PC-9 (cell line): ENCODE measurements at places on chromosomes 6 and 20. TPM values are rescaled to one million over a fixed set of nuclear protein-coding genes. Genes with fewer than 3 reads are reported as not detected.

Gene KCTD20
- 34.2 and 42.5 TPM in 2 replicates for total RNA-seq

Gene CLPSL2
- total RNA-seq = 0.76 TPM in 1 of 2 replicates, not detected in the other

Gene TFAP2C
- 27.8 and 34.8 TPM in 2 replicates for total RNA-seq

Gene SPATS1
- total RNA-seq = not detected in 2 replicates

Gene TBP
- total RNA-seq = 10.6 and 11.2 TPM in 2 replicates

Gene MICB
- total RNA-seq = 26.7 and 37.8 TPM in 2 replicates

Gene MAP7
- 27.5 and 33.7 TPM in 2 replicates for total RNA-seq

Gene HDDC2
- 50.1 and 55.2 TPM in 2 replicates for total RNA-seq

Gene DZANK1
- total RNA-seq = 4.4 and 7.3 TPM in 2 replicates

Gene CAGE1
- total RNA-seq = 0.13 TPM in 2 replicates
